ENCODE measurements at places on chromosomes 16 and 17. TPM values are rescaled to one million over a fixed set of nuclear protein-coding genes. Genes with fewer than 3 reads are reported as not detected.

KCNJ2 gene
- total RNA-seq = 3.2 TPM

KRT20 gene
- not detected for total RNA-seq

ACSM2A gene
- total RNA-seq = not detected

DNA sequence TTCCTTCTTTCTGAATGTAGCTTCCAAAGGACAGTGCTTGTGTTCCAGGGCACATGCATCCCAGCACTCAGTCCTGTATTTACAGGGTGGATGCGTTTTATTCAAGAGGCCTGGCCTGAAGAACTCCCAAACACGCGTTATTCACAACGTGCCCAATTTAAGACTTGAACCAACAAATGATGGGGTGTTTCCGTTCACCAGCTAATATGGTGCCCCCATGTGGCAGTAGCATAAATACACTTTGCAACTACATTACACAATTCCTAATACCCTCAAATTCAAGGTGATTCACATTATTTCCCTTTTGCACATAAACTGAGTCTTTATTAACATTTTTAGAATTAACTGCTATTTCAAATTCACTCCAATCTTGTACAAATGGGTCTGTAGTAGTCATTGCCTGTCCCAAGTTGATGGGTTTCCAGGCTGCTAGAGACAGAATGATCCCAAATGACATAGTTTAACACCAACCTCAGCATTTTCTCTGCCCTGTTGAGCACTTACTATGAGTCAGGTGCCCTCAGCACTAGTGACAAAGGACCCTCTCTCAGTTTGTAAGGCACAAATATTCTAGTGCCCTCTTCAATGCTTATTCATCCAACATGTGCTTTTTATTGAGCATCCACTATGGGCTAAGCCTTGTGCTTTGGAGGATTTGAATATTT is 26.9 kb downstream of the HSD17B2 start:
- no peak for DNase-seq

- peak; percentile 83 for DNase-seq
Measured at GRCh38 chr16:15807603-15808009, 49.2 kb downstream of the MYH11 start.

DNA sequence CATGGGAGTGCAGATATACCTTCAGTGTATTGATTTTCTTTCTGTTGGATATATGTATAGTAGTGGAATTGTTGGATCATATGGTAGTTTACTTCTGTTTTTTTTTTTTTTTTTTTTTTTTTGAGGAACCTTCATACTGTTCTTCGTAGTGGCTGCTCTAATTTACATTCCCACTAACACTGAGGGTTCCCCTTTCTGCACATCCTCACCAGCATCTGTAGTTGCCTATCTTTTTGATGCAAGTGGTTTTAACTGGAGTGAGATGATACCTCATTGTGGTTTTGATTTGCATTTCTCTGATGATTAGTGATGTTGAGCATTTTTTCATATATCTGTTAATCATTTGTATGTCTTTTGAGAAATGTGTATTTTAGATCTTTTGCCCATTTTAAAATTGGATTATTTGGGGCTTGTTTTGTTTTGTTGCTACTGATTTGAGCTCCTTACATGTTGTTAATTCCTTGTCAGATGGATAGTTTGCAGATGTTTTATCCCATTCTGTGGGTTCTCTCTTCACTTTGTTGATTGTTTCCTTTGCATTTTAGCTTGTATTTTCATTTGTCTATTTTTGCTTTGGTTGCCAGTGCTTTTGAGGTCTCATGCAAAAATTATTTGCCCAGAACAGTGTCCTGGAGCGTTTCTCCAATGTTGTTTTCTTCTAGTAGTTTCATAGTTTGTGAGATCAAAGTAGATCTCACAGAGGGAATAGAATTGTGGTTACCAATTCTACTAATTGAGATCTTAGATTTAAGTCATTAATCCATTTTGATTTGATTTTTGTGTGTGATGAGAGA is 25.0 kb upstream of the BCAS3 start:
- DNase-seq = no peak

Measured in posterior vena cava (tissue), 2 donors.